ENCODE measurements at places on chromosomes 2 and 18.

- peak; percentile 96 for DNase-seq
Observed at GRCh38 chr2:119283873-119284331, 60.3 kb downstream of the STEAP3 start.

DNA sequence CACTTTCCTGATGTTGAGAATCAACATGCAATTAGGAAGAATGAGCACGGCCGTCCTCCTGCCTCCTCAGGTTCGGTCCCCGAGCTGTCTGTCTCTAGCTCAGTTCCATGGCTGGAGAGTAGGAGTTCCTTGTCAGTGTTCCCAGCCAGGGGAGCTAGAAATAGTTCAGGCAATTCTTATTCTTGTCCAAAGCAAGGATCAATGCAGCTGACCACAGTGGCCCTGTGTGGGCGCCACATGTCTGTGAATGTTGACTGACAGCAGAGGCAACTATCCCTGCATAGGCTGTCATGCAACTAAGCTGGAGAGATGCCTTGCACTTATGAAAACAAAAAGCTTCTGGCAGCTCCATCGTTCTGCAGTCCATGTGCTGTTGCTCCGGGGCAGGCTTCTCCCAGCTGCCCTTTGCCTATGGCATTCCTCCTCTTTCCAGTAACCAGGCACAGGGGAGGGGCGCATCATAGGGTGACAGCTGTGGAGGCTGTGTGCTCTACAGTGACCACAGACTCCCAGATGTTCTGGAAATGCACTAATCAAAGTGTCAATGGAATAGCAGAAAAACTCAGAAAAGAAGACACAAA, 58.7 kb downstream of the PDCL3 start:
- no peak for DNase-seq

GRCh38 chr2:16950436-16950835, 284.8 kb upstream of the CYRIA start:
- DNase-seq = no peak

DNA sequence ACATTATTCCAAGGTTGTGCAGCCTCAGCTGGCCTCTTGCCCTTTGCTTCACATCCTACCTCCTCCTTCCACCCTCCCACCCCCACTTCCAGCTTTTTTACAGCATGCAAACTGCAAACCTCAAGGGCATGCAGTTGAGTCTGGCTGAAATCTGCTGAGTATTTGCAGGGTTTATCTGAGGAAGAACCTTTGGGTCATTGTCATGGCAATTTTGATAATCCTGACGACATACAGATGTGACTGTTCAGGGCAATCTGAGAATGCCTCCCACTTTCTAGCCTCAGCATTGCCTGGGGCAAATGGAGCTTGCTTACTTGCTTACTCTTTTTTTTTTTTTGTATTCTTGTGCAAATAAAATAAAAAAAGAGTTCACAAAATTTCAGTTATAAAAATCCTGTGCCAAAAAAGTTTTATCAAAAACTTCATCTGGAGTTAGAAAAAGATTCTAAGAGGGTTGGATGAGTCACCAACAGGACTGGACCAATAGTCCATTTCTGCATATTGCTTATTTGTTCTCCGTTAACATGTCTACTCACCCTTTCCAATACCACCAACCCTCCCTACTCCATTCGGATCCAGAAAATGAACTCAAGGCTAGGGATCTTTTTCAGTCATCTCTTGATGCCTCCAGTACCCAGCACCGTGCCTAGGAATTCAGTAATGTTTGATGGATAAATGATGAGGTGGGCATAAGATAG, 23.6 kb upstream of the LHCGR start:
- DNase-seq = no peak

DNA sequence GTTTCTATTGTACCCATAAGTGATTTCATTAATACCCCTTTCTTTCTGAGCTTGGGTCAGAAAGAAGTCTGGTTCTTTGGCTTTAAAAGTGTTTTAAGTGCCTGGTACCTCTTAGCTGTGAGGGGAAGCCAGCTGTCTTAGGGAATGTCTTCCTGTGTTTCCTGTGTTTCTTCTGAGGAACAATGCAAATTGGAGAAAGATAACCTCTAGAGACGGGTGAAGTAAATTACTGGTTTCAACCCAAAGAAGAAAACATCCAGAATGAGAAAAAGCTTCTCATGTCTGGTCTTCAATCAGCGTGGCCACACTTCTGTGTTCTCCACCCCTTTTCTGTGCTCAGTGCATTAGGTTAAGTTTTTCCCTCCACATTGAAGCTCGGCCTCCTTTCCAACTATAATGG, 10.2 kb upstream of the CHN1 start:
- DNase-seq = no peak

DNA sequence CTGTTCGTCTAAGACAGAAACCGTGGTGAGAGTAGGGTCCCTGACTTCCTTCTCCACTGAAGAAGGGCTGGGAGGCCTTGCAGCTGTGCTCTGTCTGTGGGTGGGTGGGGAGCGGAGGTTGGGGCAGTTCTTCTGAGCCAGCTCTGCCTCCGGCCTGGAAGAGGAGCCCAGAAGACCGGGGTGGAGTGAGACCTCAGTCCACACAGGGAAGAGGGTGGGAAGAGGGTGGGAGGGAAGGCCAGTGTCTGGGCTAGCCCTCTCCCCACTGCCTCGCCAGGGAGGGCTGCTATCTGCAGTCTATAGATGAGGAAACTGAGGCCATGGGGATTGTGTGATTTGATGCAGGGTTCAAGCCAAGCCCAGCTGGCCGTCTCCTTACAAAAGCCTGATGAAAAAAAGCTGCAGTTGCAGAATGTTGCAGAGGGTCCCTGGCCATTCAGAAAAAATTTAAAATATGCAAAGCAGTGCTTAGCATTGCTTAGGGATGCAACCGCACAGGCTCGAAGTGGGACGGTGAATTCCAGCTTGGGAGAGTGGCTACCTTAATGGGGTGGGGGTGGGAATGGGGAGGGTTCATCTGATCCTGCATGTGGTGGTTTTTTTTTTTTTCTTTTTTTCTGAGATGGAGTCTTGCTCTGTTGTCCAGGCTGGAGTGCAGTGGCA, 181.6 kb upstream of the HS6ST1 start:
- no peak for DNase-seq

GRCh38 chr2:42101206-42102023, 53.6 kb downstream of the PKDCC start:
- DNase-seq = no peak

- peak; percentile 38 for DNase-seq
Observed at GRCh38 chr2:176814740-176815367, 397.7 kb upstream of the HNRNPA3 start.

DNA sequence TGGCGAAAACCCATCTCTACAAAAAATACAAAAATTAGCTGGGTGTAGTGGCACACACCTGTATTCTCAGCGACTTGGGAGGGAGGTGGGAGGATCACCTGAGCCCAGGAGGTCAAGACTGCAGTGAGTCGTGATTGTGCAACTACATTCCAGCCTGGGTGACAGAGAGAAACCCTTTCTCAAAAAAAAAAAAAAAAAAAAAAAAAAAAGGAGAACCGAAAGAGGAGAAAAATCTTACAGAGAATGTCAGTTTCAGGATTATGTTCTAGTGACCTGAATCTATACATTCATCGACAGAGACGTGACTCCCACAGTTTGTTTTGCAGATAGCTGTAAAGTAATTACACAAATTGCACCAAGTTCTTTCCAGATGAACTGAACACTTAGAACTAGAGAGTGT, 187.8 kb downstream of the FTCDNL1 start:
- DNase-seq = no peak

GRCh38 chr2:72770879-72771461, 54.9 kb downstream of the EXOC6B start:
- peak; percentile 83 for DNase-seq

DNA sequence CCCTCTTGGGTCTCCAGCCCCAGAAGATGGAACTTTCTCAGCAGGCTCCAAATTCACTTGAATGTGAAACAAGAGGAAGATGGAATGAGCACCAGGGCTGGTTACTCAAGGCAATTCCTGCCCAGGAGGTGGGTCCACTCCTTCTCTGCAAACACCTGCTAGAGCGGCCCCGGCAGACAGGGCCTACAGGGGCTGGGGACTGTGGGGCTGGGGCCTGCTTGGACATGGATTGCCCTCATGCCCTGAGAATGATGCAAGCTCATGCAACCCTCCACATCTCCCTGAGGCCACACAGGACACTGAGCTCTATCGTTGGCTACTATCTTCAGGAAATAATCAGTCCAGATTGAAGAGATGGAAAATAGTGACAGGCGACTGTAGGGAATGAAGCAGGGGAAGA, 39.1 kb downstream of the TFCP2L1 start:
- no peak for DNase-seq

DNA sequence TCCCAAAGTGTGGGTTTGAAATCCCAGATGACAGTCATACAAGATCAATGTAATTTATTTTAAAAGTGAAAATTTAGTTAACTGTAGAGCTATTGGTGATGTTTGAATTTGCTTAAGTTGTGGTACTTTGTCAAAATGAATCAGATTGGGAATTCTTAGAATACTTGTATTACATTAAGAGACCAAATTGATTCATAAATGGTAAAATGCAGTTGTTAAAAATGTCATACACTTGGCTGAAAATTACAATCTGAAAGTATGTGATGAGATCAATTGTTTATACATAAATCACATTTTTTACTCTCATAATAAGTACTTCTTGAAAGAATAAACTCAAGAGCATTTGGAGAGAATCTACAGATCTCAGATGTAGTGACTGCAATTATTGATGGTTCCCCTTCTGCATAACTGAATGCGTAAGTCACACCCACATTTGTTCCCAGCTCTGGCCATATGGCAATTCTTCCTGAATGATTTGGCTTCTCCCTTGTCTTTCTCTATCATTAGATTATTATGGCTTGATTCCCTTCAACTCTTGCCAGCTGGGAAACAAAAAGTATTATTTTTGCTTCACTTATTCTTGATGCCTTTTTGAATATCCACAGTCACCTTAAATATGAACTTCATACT, 558.5 kb downstream of the CPS1 start:
- no peak for DNase-seq

DNA sequence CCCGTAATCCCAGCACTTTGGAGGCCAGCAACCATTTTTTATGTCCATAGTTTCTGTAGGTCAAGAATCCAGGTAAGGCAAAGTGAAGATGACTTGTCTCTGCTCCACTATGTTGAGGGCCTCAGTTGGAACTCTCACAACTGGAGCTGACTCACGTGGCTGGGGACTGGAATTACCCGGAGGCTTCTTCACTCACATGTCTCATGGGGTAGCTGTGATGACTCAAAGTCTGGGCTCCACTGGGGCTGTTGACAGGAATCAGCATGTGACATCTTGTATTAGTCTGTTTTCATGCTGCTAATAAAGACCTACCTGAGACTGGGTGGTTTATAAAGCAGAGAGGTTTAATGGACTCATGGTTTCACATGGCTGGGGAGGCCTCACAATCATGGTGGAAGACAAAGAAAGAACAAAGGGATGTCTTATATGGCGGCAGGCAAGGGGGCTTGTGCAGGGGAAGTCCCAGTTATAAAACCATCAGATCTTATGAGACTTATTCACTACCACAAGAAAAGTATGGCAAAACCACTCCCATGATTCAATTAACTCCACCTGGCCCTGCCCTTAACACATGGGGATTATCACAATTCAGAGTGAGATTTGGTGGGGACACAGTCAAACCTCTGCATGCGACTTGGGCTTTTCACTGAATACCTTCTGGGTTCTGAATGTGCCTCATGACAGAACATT, 7.8 kb upstream of the PPP1R1C start:
- peak; percentile 86 for DNase-seq

DNA sequence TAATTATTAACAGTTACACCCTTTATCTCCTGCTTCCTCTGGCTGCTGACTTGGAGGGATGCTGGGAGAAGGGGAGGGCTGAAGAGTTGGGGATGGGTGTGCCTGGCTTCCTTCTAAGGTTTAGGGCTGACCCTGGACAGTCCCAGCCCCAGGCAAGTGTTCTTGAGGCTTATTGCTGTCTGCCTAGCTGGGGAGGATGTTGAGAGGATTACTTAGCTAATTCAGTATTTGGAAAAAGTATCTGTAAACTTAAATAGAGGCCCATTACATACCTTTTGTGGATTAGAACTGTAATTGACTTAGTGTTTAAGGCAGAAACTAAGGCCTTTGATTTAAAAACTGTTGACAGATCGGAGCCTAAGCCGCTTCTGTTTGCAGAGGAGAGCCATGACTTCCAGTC, 67.6 kb downstream of the AGAP1 start:
- DNase-seq = no peak

DNA sequence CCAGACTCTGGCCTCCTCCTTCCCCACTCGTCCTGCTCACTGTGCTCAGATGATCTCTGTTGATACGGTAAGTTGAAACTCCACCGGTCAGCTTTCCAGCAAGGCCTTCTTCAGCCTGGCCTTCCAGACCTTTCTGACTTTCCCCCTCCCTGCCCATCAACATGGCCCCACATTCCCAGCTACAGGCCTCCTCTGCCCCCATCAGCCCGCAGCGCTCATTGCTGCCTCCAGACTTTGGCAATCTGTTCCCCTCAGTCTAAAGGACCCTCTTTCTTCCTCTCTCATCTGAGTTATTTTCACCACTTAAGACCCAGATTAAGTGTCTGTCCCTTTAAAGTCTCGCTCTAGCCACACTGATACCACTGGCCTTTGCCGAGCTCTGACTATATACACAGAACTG, 10.6 kb downstream of the LOXHD1 start:
- DNase-seq = no peak

DNA sequence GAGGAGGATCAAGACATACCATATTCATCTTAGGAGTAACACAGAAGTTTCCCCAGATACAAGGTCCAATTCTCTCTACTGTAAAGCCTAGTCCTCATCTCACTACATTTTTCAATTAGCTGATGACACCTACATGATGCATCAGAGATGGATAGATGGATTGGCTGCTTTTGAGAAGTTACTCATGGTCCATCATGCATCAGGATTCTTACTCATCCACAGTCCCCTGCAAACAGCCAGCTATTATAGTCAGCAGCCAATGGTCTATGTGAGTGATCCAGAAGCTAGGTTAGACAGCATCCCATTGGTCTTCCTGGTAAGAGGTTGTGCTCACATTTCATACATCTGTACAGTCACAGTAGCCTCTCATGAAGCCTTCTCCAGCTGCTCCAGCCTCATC, 154.5 kb upstream of the NRP2 start:
- peak; percentile 14 for DNase-seq

- no peak for DNase-seq
Observed at GRCh38 chr2:234341306-234341985, 155.4 kb downstream of the ARL4C start.

DNA sequence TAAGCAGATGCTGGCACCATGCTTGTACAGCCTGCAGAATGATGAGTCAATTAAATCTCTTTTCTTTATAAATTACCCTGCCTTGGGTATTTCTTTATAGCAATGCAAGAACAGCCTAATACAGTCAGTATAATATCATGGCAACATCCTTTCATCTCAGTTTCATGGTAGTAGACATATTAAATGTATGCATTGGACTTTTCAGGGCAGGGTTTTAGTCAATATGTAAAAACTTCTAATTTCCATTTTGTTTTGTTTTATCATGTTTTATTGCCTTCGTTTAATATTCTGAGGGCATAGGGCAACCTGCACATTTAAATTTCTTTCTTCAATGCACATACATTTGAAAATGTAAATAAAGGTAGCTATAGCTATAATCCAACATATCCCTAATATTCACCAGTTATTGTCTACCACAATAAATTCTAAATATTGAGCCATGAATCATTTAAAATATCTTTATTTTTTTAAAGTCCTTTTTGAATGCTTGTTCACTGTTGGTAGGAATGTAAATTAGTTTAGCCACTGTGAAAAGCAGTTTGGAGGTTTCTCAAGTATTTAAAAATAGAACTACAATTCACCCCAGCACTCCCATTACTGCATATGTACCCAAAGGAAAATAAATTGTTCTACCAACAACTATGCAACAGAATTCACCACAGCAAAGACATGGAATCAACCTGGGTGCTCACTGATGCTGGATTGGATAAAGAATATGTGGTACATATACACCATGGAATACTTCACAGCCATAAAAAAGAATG, 41.8 kb upstream of the GRB14 start:
- no peak for DNase-seq

GRCh38 chr18:45540125-45540524, 75.2 kb upstream of the SLC14A2 start:
- no peak for DNase-seq
